Ascending aorta (tissue), 2 donors: ENCODE measurements at places on chromosomes 13 and 19. TPM values are rescaled to one million over a fixed set of nuclear protein-coding genes. Genes with fewer than 3 reads are reported as not detected.

Gene BSPH1
- not detected for total RNA-seq

DNA sequence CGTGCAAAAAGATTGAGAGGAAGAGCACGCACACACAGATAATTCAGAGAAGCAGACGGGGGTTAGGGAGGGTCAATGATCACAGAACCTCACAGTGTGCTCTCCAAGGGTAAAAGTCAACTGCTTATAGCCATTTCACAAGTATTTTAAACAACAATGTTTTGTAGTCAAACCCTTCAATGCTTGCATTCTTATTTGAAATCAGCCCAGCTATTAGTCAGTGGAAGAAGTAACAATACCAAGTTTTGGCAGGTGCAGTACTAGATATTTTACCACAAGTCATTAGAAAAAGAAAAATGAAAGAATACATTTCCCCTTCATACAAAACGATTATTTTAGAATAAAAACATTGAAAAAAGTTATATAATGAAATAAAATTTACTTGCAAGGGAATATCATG is 2.6 kb downstream of the CSNK1A1L start:
- no peak for DNase-seq

DNA sequence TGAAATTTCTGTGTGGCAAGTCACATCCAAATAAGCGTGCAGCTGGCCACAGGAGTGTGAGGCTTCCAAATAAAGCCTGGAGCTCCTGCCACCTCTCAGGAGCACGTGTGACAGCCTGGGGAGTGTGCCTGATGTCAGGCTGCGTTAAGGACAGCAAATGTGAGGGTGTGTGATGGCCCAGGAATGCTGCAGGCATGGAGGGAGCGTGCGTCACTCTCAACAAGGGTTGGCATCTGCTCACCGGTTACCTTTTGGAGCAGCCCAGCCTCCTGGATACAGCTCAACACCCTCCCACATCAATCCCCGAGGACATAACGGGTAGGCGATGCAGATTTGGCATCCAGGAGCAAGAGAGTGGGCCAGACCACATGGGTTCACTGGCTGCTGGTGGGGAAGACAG is 19.0 kb downstream of the NUMBL start:
- no peak for DNase-seq

GRCh38 chr19:44176590-44176989 is 11.7 kb downstream of the ZNF226 start:
- no peak for DNase-seq

- no peak for DNase-seq
Observed at GRCh38 chr19:10206226-10206885, 11.6 kb upstream of the DNMT1 start.
